ENCODE measurements at places on chromosomes 1 and 21.

- DNase-seq: no peak
These were observed 17.2 kb downstream of the MYBPH start for GRCh38 chr1:203158423-203158822.

DNA sequence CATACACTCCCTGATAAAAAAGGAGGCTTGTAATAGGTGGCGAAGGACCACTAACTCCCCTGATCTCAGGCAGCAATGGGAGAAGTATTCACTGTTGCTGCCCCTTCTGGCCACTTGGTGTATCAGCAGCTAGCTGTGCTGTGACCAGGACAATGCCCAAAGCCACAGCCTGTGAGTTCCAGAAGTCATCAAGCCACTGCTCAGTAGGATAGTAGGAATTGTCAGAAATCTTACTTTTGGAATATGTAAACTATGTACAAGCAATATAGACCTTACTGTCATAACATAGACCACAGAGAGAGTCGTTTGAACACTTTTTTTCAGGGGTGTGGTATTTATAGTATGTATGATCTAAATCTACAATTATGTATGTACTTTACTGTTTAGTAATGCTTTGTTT is 248.3 kb upstream of the CAMK1G start:
- peak; percentile 58 for DNase-seq

DNA sequence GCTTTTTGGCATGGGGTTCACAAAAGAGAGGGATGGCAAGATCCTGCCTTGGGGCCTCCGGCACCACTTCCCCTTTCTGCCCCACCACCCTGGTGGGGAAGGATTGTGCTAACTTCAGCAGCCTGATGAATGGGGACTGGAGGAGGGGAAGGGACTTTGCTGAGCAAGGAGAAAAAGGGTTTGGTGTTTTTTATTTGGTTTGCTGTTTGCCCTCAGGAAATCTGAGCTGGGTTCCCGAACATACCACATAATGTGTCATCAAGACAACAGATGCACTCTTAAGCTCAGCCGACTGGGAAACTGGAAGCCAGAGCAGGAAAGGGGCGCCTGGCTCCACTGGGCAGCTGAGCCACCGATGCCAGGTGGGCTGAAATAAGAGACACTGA is 19.8 kb downstream of the OLFML2B start:
- peak; percentile 96 for DNase-seq

- DNase-seq: no peak
These were observed 116.6 kb upstream of the IVNS1ABP start for GRCh38 chr1:185433667-185434066.

- no peak for DNase-seq
These were observed 16.6 kb downstream of the MX1 start for GRCh38 chr21:41442481-41443186.

DNA sequence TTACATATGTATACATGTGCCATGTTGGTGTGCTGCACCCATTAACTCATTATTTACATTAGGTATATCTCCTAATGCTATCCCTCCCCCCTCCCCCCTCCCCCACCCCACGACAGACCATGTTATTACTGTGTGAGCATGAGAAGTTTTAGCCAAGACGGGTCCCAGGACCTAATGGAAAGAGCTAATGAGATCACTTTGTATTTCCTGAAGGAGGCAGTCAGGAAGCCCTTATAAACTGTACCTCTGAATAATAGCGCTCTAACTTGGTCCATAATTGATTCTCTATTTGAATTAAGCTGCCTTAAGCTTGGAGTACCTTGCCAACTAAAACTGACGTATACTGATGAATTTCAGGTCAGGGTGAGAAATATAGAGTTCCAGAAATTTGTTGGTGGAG is 4.1 kb upstream of the NEGR1 start:
- DNase-seq: peak; percentile 16
